ENCODE measurements at places on chromosomes 4 and X.

GRCh38 chr4:151098979-151099228 is 524 bp upstream of the RPS3A start:
- DNase-seq, result no peak

DNA sequence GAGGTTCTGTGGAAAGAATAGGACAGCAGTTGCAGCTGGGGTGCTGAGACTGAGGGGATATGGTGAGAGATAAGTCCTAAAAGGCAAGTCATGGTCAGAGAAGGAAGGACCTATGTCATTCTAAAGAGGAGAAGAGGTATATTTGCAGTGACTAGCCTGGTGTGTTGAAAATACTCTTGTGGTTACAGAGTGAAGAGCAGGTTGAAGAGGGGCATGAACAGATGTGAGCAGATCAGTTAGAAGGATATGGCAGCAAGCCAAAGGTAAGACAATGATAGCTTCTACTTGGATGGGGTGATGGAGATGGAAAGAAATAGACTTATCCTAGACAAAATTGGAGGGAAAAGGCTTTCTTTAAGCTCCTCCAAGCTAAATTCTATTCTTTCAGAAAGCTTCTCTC is 469.8 kb upstream of the CPEB2 start:
- DNase-seq, result no peak

DNA sequence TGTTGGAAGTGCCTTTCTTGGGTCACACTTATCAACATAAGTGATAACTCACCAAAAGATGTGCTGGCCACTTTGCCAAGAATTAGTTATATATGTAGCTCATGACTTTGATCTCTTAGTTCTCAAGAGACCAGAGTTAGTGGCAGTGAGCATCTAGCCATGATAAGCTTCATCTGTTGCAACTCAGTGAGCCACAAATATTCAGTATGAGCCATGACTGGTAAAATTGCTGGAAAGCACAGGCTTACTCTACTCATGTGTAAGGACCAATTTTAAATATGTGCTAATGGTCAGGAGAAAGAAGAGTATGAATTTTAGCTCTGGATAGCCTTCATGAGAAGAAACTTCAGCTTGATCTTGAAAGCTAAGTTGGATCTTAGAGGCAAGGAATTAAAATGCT is 59.4 kb upstream of the TLL1 start:
- no peak for DNase-seq

- no peak for DNase-seq
Observed at GRCh38 chrX:31166832-31167231, 95.0 kb upstream of the FTHL17 start.

GRCh38 chrX:53494436-53494835 is 60.3 kb upstream of the HSD17B10 start:
- DNase-seq, result no peak
